Brain (organoid and tissue), 16 donors: ENCODE measurements at places on chromosomes 7 and 10. TPM values are rescaled to one million over a fixed set of nuclear protein-coding genes. Genes with fewer than 3 reads are reported as not detected.

PRKAG2 gene
- 12.1 TPM for polyA plus RNA-seq

GSAP gene
- 1.4 TPM for polyA plus RNA-seq

TMEM196 gene
- 0.27 TPM for polyA plus RNA-seq

CFAP70 gene
- 1.4 TPM for polyA plus RNA-seq

TAS2R4 gene
- 0.17 TPM for polyA plus RNA-seq

UCMA gene
- not detected for polyA plus RNA-seq

PLEKHS1 gene
- polyA plus RNA-seq, result not detected

TLL2 gene
- 1.4 TPM for polyA plus RNA-seq

BLNK gene
- 1.0 TPM for polyA plus RNA-seq

BAZ1B gene
- polyA plus RNA-seq, result 61.2 TPM

CUEDC2 gene
- polyA plus RNA-seq, result 213 TPM

GPRIN2 gene
- polyA plus RNA-seq, result not detected

TMEM270 gene
- polyA plus RNA-seq, result 4.4 TPM

CLIP2 gene
- polyA plus RNA-seq, result 101 TPM

PRPF18 gene
- 19.6 TPM for polyA plus RNA-seq

HOGA1 gene
- 1.4 TPM for polyA plus RNA-seq

ALOX5 gene
- 1.2 TPM for polyA plus RNA-seq

HOXA1 gene
- not detected for polyA plus RNA-seq

SLC18A3 gene
- polyA plus RNA-seq, result 1.2 TPM

C10orf105 gene
- polyA plus RNA-seq, result 3.3 TPM

LIMK1 gene
- polyA plus RNA-seq, result 67.3 TPM

SEC61G gene
- polyA plus RNA-seq, result 152 TPM

VDAC2 gene
- 234 TPM for polyA plus RNA-seq

TASOR2 gene
- 14.4 TPM for polyA plus RNA-seq

GNGT1 gene
- not detected for polyA plus RNA-seq

HYCC1 gene
- polyA plus RNA-seq, result 0.80 TPM

IFIT2 gene
- polyA plus RNA-seq, result 5.4 TPM

CALHM1 gene
- polyA plus RNA-seq, result 0.37 TPM

SFXN2 gene
- polyA plus RNA-seq, result 5.7 TPM

NOBOX gene
- not detected for polyA plus RNA-seq

CYP3A4 gene
- not detected for polyA plus RNA-seq

OIT3 gene
- not detected for polyA plus RNA-seq

TRPV5 gene
- polyA plus RNA-seq, result 0.31 TPM

ADAM8 gene
- 0.15 TPM for polyA plus RNA-seq

RBM20 gene
- polyA plus RNA-seq, result 0.17 TPM

OLAH gene
- not detected for polyA plus RNA-seq

ECHS1 gene
- 132 TPM for polyA plus RNA-seq

FASTK gene
- 47.4 TPM for polyA plus RNA-seq

AIFM2 gene
- 3.9 TPM for polyA plus RNA-seq

HABP2 gene
- polyA plus RNA-seq, result 10.9 TPM
